Amygdala (tissue), 56 donors: ENCODE measurements at places on chromosomes 12 and 14.

DNA sequence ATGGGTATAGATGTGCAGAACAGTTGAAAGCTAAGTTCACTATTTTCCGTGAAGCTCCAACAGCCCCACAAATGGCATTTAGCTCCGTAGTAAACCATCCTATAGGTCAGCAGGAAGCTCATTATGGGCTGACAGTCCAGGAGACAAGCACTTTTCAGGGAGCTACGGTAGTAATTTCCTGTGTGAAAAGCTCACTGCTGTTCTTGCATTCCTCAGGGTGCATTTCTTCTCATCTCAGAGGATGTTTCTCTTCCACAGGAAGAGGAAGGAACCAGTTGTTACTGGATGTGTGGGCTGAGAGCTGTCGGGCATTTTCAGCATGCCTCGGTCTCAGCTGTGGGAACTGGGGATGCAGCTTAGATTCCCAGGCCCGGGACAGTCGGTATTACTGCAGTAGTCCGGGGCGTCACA is 72.8 kb downstream of the GALNT4 start:
- no peak for DNase-seq

DNA sequence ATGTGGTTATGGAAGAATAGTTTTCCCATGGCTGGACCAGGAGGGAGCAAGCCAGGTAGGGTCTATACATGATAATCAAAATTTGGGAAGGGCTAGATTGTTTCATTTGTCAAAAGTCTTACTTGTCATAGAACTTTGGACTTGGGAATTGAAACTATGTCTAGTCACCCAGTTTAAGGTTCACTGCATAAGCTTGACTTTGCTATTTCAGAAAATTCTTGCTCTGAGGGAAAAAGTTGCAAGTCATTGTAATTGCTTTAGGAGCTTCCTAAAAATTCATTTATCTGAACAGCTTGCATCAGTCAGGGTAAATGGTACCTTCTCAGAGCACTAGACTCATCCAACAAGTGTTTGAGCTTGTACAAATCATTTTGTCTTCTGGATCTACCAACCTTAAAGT is 1194.7 kb downstream of the GALC start:
- no peak for DNase-seq

DNA sequence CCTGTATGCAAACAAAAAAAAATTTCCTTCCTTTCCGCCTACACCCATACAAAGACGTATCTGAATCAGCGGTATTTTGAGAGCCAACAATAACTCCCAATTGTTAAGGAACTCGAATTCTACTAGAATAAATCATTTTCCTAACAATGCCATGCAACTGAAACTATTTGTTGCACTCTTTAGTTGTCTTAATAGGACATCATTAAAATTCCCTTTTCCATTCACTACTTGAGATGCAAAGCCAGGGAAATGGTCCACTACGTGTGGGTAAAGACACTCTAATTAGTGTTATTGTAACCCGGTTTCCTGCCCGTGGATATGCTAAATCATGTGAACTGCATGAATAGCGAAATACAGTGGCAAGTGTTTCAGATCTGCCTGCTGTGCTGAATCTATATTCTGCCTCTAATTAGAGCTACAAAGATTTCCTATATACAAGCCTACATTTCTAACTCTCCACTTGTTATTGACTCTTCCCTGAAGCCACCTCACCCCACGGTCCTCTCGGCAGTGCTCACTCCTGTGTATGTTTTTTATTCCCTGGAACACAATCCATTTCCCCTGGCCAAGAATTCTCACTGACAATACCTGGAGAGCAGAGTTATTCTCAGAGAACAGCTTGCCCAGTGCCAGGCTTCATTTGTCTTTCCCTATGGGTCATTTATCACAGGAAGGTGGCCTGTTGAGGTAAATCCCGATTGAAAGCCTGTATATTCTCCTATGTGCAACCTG is 168.3 kb downstream of the PAWR start:
- DNase-seq, result no peak

- no peak for DNase-seq
Measured at GRCh38 chr14:24422261-24422660, 7.2 kb downstream of the CBLN3 start.

- DNase-seq, result peak; percentile 15
Measured at GRCh38 chr12:89706986-89707702, 1.5 kb downstream of the ATP2B1 start.

- no peak for DNase-seq
Measured at GRCh38 chr12:32508626-32509025, 109.3 kb downstream of the FGD4 start.

- DNase-seq, result no peak
Measured at GRCh38 chr14:63747846-63748245, 20.0 kb upstream of the SGPP1 start.

DNA sequence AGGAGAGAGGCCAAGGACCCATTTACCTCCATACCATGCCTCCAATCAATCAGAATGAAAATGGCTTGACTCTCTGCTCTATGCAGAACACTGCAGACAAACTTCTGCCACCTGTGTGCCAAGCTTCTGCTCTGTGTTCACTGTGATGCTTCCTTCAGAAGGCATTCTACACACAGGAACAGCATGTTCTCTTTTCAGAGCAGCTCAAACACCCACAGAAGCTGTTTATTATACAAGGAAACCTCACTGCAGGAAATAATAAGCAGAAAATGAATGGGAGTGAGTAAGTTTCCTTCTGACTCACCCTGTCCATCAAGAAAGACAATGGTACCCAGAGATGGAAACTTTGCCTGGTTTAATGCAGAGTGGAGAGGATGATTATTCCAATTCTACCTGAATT is 2.4 kb upstream of the ESR2 start:
- no peak for DNase-seq

- DNase-seq, result no peak
Measured at GRCh38 chr14:94029265-94029664, 3.1 kb downstream of the OTUB2 start.

GRCh38 chr12:48973941-48974673 is 2.6 kb upstream of the WNT10B start:
- no peak for DNase-seq

- no peak for DNase-seq
Measured at GRCh38 chr12:122111089-122111641, 32.6 kb downstream of the MLXIP start.

DNA sequence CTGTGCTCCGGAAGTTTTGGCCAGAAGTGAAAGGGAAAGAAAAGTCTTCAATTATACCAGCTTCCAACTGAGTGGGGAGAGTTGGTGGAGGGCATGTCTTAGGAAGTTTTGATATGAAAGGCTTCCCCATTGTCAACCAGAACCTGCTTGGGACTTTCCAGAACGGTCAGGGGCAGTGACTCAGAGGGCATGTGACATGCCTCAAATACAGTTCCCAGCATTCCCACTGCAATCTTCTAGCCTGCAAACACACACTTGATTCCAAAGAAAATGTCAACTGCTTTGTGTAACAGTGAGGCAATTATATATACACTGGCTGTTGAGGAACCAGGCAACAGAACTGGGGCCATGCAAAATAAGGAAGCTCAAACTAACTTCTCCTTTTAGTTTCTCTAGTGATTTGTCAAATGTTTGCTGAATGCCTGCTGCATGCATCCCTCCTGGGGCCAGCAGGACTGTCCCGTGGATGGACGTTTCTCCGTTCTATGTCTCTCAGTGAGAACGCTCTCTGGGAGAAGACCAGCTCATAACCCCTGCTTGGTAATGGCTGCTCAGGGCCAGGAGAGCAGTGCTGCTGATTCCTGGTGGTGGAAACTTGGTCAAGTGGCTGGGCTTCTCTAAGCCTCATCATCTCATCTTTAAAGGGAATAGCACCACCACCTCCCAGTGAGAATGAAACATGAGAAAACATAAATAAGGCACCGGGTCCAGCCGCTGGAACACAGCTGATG is 18.3 kb downstream of the SLC25A47 start:
- DNase-seq, result no peak

DNA sequence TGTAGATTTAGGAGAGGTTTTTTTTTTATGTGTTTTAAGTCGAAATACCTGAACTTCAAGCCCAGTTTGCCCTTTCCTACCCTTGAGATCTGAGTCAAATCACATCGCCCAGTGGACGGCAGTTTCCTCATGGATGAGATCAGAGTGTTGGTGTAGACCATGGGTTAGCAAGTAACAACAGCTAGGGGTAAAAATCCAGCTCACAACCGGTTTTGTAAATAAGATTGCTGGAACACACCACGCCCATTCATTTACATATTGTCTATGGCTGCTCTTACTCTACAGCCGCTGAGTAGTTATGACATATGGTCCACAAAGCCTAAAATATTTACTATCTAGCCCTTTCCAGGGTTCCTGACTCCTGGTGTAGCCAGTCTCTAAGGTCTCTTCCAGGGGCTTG is 158.5 kb upstream of the PLEKHG7 start:
- no peak for DNase-seq

DNA sequence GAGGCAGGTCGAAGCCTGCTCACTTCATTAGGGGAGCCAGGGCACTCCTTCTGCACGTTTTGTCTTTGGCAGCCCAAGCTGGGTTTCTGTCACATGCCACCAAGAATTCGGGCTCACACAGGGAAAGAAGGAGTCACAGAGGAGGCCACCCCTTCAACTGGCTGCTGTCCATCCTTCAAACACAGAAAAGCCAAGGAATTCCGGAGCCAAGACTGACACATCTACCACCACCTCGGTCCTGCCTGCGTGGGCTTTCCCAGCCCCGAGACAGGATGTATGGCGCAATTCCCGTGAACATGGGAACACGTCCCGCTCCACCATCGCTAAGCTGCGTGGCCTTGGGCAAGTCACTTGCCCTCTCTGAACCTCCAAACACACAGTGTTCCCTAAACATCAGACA is 70.4 kb downstream of the NCOR2 start:
- no peak for DNase-seq

DNA sequence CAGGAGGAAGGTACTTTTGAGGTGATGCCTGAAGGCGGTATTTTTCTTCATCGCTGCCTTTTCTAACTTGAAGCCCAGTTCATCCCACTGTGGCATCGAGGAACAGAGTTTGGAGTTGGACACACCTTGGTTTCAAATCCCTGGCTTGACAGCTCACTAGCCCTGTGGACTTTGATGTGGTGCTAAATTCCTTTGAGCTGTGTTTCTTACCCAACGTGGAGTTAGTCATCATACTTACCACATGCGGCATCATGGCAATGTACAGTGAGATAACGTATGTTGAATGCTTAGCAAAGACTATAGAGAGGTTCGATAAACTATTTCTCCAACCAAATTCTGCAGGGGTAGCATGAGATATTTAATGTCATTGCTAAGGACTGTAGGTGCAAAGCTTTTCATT is 3.4 kb downstream of the PLEKHG3 start:
- no peak for DNase-seq

- DNase-seq, result no peak
Measured at GRCh38 chr14:69658664-69659261, 47.4 kb downstream of the SUSD6 start.

DNA sequence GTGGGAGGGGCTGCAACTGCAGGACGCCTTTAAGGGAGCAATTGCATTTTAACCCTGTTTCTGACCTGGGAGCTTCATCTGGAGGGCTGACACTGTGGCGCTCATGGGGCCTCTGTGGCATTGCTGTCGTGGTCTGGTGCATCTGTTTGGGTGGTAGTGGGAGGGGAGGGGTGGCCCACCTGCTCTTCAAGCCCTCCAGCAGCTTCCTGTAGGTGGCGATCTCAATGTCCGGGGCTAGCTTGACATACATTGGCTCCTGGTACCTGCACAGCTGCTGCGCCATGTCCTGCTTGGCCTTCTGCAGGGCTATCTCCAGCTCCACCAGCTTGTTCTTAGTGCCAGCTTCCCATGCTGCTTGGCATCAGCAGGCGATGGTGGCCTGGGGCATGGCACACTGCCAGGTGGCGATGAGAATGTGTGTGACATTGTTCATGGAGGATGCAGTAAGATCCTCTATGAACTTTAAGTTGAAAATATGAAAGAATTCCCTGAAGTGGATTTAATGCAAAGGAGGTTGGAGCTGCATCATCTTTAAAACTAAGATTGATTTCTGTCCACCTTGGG is 7.7 kb upstream of the KRT82 start:
- no peak for DNase-seq

GRCh38 chr12:113876160-113876559 is 90.0 kb downstream of the RBM19 start:
- no peak for DNase-seq
